ENCODE measurements at places on chromosomes 2 and 18. TPM values are rescaled to one million over a fixed set of nuclear protein-coding genes. Genes with fewer than 3 reads are reported as not detected.

- DNase-seq: no peak
Measured at GRCh38 chr2:190827720-190828119, 52.9 kb upstream of the GLS start.

DNA sequence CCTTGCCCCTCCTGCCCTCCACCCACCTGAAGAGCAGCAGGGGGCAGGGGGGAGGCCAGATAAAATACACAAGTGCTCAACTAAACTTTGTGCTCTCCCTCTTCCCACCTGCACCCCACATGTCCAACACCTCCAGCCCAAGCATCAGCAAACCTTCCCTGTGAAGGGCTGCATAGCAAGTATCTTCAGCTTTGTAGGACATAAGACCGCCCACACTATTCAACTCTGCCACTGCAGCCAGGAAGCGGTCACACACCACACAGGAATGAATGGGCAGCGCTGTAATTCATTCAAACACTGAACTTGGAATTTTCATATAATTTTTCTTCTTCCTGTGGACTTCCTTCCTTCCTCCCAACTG is 27.5 kb downstream of the TFCP2L1 start:
- DNase-seq: no peak

DNA sequence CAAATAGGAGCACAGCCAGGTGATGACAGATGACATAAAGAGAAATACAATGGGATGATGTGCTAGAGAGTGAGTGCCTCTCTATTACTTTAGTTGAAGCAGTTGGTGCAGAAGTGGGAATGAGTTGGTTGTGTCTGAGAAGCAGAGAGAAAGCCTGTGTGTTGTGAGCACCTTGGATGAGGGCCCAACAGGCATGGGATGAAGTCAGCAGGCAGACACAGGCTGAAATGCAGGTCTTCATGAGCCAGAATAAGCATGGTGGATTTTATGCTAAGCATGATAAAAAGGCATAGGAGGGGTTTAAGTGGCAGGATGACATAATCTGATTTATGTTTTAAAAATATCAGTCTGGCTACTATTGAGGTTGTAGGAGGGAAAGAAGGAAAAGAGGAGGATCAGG is 71.5 kb downstream of the KLHL14 start:
- no peak for DNase-seq

- DNase-seq: no peak
Measured at GRCh38 chr2:154048905-154049304, 177.2 kb downstream of the GALNT13 start.

DNA sequence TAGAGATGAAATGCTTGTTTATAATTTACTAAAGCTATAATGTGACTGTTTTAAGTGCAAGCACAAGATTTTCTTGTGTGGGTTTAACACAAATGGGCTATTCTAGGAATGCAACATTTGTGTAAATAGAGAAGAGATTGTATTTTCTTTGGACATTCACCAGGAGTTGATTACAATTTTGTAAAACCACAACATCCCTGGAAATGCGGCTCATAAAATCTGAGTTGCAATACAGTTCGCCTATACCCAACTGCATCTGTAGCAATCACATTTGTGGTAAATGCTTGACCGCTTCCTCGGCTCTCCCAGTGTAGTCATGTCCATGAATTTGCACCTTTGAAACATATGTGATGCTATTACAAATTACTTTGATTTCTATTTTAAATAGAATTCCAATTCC is 348.7 kb upstream of the CDH20 start:
- DNase-seq: no peak

DNA sequence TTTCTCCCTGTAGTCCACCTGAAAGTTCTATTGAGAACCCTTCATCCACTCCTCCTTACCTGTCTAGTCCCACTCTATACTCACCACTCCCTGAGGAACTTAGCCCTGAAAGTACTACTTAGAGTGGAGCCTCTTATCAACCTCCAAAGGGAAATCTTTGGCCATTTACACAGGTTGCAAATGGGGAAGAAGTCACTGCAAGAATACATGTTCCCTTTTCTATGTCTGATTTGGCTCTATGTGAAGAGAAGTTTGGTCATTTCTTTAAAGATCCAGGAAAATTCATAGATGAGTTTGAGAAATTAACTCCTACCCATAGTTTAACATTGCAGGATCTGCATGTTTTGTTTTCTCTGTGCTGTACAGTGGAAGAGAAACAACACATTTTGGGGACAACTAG is 22.9 kb upstream of the MGAT4A start:
- DNase-seq: no peak

The AOX1 gene
- 15.5 TPM for total RNA-seq

The DNAJC5G gene
- total RNA-seq: not detected

All from endodermal cell (in vitro differentiated cells).